CD4-positive, alpha-beta T cell treated with Interleukin-15 for 4 hours (primary cell): ENCODE measurements at places on chromosomes 4 and X.

- no peak for DNase-seq
These were observed 342.3 kb upstream of the GALNT7 start for GRCh38 chr4:172826346-172826745.

DNA sequence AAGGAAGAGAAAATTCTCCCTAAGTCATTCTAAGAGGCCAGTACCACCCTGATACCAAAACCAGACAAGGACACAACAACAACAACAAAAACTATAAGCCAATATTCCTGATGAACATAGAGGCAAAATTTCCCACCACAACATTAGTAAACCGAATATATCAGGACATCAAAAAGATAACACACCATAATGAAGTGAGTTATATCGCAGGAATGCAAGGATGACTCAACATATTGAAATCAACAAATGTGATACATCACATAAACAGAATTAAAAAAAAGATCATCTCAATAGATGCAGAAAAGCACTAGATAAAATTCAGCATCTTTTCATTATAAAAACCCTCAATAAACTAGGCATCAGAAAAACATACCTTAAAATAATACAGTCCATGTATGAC is 1844.4 kb upstream of the PCDH10 start:
- DNase-seq: no peak

DNA sequence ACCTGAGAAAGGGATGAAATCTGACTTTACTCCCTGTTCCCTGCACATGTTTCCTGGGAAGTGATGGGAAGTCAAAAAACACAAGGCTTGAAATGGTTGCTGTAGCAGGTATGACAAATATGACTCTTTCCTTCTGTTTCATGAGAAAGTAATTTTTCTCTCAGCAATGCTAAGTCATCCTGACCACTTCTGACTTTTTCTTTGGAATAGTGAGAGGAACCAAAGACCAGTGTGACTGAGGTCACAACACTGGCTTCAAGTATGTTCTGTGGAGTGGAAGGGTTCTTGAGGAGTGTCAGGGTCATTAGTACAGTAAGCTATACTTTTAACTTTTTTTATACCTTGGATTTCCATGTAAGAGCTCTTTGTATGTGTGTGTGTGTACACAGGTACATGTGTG is 225.3 kb downstream of the PPP3CA start:
- no peak for DNase-seq

GRCh38 chrX:7390441-7390840 is 242.5 kb upstream of the PUDP start:
- no peak for DNase-seq

DNA sequence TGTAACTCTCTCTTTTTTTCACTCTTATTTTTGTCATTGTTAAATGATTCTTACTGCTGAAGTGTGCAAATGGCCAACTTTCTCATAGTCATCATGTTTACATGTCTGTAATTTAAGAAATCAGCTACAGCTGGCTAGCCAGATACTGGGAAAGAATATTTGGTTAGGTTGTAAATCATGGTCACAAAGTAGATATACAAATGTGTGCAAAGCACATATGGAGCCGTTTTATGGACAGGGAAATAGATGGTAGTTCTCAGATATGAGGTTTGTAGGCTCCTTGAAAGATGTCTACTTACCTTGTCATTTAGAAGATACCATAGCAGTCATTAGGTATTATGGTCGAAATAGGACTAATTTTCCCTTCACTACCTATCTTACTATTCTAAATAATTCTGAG is 430.4 kb downstream of the ADGRL3 start:
- DNase-seq: no peak

DNA sequence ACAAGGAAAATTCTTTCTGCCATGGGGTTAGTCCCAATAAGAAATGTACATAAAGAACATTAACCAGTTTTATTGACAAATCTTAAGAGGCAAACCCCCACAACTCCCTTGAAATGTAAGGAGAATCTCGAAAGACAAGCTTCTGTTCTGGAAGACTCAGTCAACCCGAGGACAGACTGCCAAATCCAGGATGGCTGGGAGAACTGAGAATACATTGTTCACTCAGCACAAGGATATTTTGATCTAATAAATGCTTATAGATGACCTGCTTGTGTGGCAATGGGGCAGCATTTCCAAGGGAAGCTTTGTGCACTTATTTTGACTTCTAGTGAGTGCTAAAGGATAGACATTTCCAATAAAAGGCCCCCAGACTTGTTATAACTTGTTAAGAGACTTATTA is 280.4 kb downstream of the DHX15 start:
- no peak for DNase-seq

DNA sequence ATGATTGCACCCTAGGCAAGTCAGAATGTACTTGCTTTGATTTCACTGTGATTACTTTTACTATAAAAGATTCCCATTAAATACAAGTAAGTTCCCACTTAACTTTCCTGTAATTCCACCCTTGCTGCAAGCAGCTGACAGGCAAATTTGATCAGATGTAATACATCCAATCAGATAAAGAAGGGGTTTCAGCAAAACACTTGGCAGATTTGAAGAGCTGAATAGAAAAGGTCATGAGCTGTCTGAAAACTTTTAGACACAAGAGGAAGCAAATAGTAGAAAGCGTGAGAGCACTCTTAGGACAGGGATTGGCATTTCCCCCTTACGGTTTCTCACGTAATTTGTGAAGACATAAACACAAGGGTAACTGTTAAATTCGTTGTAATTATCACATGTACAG is 22.8 kb downstream of the HSD17B13 start:
- DNase-seq: no peak

- no peak for DNase-seq
These were observed 952.7 kb upstream of the SLIT2 start for GRCh38 chr4:19298998-19299397.

GRCh38 chr4:2136726-2137125 is 77.6 kb downstream of the NAT8L start:
- no peak for DNase-seq

GRCh38 chr4:77376788-77377460 is 219.9 kb downstream of the CCNG2 start:
- no peak for DNase-seq

DNA sequence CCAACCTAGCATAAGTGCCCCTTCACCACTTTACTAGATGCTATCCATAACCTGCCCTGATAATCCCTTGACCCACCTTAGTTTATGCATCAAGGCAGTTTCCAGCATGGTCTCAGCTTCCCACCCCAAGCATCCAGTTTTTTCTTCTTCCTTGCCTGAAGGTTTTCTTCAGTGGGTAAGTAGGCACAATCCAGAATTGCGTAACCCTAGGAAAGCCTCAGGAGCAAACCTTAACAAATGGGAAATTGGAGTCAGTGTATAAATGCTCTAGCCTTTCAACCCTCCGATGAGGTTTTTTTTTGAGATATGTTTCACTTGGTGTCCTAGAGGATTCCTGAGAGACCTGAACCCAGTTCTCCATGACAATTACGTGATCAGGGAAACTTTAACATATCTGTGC is 614.0 kb upstream of the BOD1L1 start:
- no peak for DNase-seq

- no peak for DNase-seq
These were observed 2.0 kb downstream of the RNF212 start for GRCh38 chr4:1111259-1111809.

GRCh38 chr4:153806073-153806472 is 17.2 kb upstream of the SFRP2 start:
- DNase-seq: no peak

- peak; percentile 64 for DNase-seq
These were observed 185.6 kb downstream of the RAP1GDS1 start for GRCh38 chr4:98446499-98447375.

- DNase-seq: no peak
These were observed 1.4 kb upstream of the MAN2B2 start for GRCh38 chr4:6573551-6573950.

DNA sequence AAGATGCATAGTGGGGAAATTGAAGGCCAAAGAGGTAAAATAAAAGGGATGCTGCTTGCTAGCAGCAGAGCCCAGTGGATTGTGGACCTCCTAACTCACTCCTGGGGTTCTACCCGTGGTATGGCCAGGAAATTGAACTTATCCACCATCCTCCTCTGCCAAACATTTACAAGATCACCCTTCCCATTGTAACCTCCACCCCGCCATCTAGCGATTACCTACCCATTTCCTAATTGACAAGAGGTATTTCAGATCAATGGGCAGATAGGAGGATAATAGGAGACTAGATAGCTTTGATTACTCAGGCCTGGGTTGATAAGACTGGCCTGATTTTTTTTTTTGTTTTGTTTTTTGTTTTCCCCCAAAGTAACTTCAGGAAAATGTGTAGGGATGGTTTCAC is 67.8 kb downstream of the REPS2 start:
- DNase-seq: no peak

GRCh38 chr4:133355633-133356032 is 206.5 kb downstream of the PCDH10 start:
- no peak for DNase-seq

- peak; percentile 7 for DNase-seq
These were observed 786 bp upstream of the ZFX start for GRCh38 chrX:24148535-24149350.

DNA sequence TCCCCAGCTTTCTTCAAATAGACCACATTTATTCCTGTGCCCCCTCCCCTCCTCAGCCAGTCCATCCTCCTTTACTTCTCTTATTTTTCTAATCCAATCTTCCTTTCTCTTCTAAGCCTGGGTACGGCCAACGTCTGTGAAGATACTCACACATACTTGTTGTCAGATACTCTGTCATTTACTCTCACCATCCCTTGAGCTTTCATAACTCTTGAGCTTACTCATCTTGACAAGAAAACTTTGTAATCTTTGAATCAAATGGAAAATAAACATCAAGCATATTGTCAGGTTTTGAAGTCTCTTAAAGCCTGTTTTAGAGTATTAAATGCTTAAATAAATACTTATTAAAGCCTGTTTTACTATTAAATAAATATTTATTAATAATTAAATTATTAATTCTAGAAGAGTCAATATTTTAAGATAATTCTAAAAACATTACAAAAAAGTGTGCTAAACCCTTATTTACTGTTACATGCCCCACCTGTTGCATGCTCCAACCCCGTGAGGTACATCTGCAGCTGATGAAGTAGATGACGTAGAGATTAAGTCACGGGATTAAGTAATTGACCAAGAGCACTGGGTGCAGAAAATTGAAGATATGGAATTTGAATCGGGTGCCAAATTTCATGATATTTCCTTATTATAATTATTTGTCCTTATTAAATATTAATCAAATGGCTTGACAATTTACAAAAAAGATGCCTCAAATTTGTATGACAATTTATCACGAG is 1.5 kb upstream of the TRIML2 start:
- DNase-seq: no peak

- DNase-seq: no peak
These were observed 78.2 kb downstream of the SLC10A7 start for GRCh38 chr4:146443525-146443924.

DNA sequence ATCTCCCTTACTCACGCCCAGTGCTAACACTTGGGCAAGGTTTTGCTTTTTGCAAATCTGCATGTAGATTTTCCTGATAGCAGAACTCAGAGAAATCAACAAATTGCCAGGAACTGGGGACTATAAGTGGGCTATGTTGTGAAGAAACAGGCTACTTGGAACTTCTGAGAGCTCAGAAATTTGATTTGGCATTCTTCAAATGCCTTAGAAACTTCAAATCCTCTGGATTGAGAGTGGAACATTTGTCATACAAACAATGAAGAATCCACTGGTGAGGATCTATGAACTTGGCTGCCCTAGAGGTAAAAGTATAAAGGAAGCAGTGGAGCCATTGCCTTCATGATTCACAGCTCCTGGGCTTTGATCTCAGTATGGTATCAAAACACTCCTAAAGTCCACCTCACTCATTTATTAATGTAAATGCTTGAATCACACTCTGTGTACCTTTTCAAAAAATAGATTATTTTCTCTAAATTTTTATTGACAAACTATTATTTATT is 126.0 kb downstream of the GLRA3 start:
- no peak for DNase-seq

DNA sequence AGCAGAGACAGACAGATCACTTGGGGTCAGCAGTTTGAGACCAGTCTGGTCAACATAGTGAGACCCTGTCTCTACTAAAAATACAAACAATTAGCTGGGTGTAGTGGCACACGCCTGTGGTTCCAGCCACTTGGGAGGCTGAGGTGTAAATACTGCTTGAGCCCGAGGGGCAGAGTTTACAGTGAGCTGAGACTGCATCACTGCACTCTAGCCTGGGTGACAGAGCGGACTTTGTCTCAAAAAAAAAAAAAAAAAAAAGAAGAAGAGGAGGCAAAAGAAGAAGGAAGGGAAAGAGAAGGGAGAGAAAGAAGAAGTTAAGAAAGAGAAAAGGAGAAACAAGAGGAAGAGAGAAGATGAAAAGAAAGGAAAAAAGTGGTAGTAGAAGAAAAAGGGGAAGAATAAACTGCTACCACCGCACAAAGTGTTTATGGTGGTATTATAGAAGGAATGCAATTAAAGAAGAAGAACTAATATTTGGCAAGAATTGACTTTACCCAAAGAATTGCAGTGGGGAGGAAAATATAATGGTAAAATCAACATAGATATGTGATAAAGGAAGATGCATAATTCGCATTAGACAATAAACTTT is 19.6 kb upstream of the NSUN7 start:
- DNase-seq: no peak

- no peak for DNase-seq
These were observed 93.5 kb downstream of the SEL1L3 start for GRCh38 chr4:25769251-25769650.

- DNase-seq: no peak
These were observed 306.3 kb upstream of the PPARGC1A start for GRCh38 chr4:24195991-24196736.

- no peak for DNase-seq
These were observed 244.1 kb downstream of the RAB28 start for GRCh38 chr4:13240066-13240465.

DNA sequence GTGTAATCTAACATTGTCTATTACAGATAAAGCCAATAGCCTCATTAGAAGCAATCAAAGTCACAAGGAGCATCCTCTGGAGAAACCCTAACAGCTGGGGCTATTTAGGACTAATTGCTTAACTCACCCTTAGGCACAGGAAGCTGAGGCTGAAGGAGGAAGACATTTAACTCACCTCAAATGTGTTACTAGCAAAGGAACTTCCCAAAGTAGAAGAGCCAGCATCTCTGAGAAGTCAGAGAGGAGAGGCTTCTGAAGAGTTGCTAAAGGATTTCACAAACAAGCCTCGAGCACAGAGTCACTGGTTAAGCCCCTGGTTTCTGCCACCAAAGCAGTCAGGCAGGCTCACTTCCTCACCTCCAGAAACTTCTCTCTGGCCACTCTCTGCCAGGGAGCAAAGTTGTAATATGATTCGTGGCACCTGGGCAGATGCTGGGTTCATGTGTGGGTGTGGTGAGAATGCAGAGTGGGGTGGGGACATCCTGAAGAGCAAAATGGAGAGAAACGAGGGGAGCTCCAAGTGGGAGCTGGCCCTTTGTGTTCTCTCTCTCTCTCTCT is 201.3 kb downstream of the HS6ST2 start:
- DNase-seq: no peak

DNA sequence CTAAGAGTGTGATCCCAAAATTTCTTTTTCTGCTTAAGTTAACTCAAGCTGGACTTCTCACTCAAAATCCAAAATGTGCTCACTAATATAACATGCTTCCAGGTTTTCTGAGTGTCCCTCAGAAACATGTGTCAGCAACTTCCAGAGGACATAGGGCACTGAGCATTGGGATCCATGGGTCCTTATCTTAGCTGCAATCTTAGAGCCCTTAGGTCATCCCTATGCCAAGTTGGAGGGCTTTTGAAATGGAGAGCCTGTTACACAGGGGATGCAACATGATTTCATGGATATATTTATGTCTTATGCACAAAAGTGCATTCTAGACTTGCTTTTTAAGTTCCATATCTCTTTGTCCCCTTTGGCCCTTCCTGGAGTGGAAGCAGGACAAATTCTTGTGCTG is 11.7 kb upstream of the HCCS start:
- no peak for DNase-seq
